ENCODE measurements at places on chromosomes 16 and 17. TPM values are rescaled to one million over a fixed set of nuclear protein-coding genes. Genes with fewer than 3 reads are reported as not detected.
A peak's percentile ranks its signal among the peaks of the same experiment; 100 is the strongest.

Gene HS3ST2
- not detected for total RNA-seq

Gene TEKT1
- total RNA-seq = not detected

Gene FNDC8
- not detected for total RNA-seq

DNA sequence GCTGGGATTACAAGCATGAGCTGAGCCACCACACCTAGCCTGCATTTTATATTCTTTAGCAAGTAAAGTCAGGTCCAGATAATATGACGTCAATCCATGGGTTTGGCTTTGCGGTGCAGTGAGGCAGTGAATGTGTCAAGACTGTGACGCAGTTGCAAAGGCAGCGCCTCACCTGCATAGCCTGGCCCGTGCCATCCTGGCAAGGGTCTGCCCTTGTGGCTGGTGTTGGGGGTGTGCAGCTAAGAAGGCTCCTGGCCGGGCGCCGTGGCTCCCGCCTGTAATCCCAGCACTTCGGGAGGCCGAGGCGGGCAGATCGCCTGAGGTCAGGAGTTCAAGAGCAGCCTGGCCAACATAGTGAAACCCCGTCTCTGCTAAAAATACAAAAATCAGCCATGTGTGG, 7.0 kb downstream of the PDF start:
- no peak for DNase-seq

DNA sequence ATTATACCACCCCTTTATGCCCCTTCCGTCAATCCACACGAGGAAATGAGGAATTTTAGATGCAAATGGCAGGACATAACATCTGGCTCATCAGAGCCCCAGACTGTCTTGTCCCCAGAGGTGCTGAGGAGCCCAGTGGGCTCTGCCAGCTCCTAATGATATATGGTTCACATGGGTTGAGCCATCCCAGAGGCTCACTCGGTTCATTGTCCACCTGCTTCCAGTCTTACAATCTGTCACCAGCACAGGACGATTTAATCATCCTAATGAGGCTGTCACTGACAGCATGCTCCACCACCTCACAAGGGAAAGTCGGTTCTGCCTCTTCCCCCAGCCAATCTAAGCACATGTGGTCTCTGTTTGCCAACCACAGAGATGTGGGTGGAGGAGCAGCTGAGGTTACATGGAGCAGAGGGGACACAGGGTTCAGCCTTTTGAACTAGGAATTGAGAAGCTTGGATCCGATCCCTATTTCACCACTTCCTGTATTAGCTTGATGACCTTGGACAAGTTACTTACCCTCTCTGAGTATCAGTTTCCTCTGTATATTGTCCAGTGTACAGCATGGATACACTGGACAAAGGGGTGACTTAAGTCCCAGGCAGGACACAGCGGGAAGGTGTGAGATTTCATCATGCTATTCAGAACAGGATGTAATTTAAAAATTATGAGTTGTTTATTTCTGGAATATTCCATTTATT, 27.0 kb upstream of the DHX8 start:
- no peak for DNase-seq

GRCh38 chr17:8818654-8819330, 19.6 kb upstream of the MFSD6L start:
- DNase-seq = no peak

GRCh38 chr16:73095885-73096421, 48.0 kb upstream of the ZFHX3 start:
- no peak for DNase-seq

GRCh38 chr16:27374804-27375425, 27.1 kb upstream of the IL21R start:
- DNase-seq = peak; percentile 45

DNA sequence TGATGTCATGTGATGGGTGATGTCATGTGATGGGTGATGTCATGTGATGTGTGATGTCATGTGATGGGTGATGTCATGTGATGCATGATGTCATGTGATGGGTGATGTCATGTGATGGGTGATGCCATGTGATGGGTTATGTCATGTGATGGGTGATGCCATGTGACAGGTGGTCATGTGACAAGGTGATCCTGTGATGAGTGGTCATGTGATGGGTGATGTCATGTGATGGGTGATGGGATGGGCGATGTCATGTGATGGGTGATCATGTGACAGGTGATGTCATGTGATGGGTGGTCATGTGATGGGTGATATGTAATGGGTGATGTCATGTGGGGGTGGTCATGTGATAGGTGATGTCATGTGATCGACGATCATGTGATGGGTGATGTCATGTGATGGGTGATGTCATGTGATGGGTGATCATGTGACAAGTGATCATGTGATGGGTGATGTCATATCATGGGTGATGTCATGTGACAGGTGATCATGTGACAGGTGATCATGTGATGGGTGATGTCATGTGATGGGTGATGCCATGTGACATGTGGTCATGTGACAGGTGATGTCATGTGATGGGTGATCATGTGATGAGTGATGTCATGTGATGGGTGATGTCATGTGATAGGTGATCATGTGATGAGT, 17.2 kb downstream of the CD300LB start:
- peak; percentile 62 for DNase-seq
